ENCODE measurements at places on chromosomes 6 and 20.

- DNase-seq = peak; percentile 54
Measured at GRCh38 chr20:41395667-41396664, 29.3 kb upstream of the EMILIN3 start.

- no peak for DNase-seq
Measured at GRCh38 chr20:61580958-61581824, 329.1 kb downstream of the CDH4 start.

- no peak for DNase-seq
Measured at GRCh38 chr6:106525882-106526275, 103.4 kb downstream of the RTN4IP1 start.

- peak; percentile 62 for DNase-seq
Measured at GRCh38 chr6:44921798-44922197, 406.3 kb upstream of the RUNX2 start.

Measured in heart left ventricle (tissue), 16 donors.